Esophagus muscularis mucosa (tissue), 4 donors: ENCODE measurements at places on chromosomes 11 and 22. TPM values are rescaled to one million over a fixed set of nuclear protein-coding genes. Genes with fewer than 3 reads are reported as not detected.

DNA sequence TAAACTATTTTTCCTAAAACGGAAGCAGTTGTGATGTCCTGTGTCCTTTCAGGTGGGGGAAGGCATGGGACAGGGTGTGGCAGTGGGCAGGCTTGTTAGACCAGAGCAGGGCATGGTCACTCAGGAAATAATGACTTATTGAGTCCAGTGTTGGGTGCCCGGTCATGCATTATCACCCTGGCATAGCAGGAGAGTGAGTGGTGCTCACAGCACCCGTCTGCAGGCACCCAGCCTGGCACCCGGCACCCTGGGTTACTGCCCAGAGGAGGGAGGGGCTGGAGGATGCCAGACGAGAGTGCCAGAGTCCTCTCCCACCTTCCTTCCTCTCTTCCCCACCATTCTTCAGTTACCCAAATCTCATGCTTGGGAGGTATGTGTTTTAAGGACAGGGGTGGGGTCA lies 59.1 kb downstream of the ST3GAL4 start:
- DNase-seq = no peak

GRCh38 chr22:47210686-47211085 lies 448.2 kb downstream of the TBC1D22A start:
- no peak for DNase-seq

DNA sequence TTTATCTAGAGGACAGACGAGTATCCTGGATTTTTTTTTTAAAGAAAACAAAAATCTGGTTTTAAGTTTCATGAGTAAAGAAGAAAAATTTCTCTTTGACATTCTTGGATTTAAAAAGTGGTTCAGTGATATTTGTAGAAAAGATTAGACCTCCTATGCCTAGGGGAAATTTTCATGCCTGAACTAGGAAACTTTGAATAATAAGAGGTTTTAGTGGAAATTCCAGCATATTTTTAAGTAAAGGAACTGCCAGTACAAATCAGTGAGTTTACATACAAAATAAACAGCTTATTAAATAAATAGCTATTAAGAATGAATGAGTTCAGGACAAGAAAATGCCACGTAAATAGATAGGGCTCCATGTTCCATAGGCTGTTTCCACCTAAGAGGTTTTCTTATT lies 17.5 kb downstream of the JAM3 start:
- no peak for DNase-seq

ANO3 gene
- 0.17 TPM for total RNA-seq
